ENCODE measurements at places on chromosomes 7 and 10. TPM values are rescaled to one million over a fixed set of nuclear protein-coding genes. Genes with fewer than 3 reads are reported as not detected.

Gene PEX1
- total RNA-seq: 37.1 TPM

Gene HOXA1
- total RNA-seq: not detected

Gene MLXIPL
- 21.7 TPM for total RNA-seq

Gene FOXI2
- total RNA-seq: not detected

Gene OR6V1
- not detected for total RNA-seq

Gene HABP2
- total RNA-seq: not detected

Gene ZCCHC24
- total RNA-seq: 9.7 TPM

Gene KIAA1549
- 7.8 TPM for total RNA-seq

Gene OR2A42
- total RNA-seq: not detected

Gene NACAD
- total RNA-seq: 9.3 TPM

Gene OPN4
- not detected for total RNA-seq

Gene PRLHR
- total RNA-seq: not detected

Gene SPDYE2B
- not detected for total RNA-seq

Gene SLIT1
- total RNA-seq: under 0.01 TPM

Gene TRIM4
- total RNA-seq: 40.6 TPM

Gene HOGA1
- total RNA-seq: not detected

Gene TMEM184A
- total RNA-seq: 99.4 TPM

Gene CPA5
- not detected for total RNA-seq

Gene PTN
- total RNA-seq: not detected

Gene LOXL4
- total RNA-seq: 2.0 TPM

Gene NOS3
- 8.7 TPM for total RNA-seq
